ENCODE measurements at places on chromosomes 11 and 22. TPM values are rescaled to one million over a fixed set of nuclear protein-coding genes. Genes with fewer than 3 reads are reported as not detected.

The FZD4 gene
- 0.34 TPM for total RNA-seq

The MS4A15 gene
- not detected for total RNA-seq

The MCHR1 gene
- not detected for total RNA-seq

The KCNK4 gene
- total RNA-seq, result not detected

The HMOX1 gene
- 2.5 TPM for total RNA-seq

The IRAG1 gene
- total RNA-seq, result not detected

The DTX4 gene
- 4.2 TPM for total RNA-seq

The SPATA19 gene
- not detected for total RNA-seq

The RTN4R gene
- total RNA-seq, result 2.7 TPM

The SCUBE1 gene
- total RNA-seq, result not detected

The JAML gene
- total RNA-seq, result 0.10 TPM

The CARD18 gene
- not detected for total RNA-seq

The NAALADL1 gene
- total RNA-seq, result not detected

The INS gene
- not detected for total RNA-seq

The CLMP gene
- total RNA-seq, result 86.1 TPM

The RASGRP2 gene
- total RNA-seq, result not detected

The GRIK4 gene
- not detected for total RNA-seq

The MS4A6E gene
- total RNA-seq, result not detected

The OR2AT4 gene
- not detected for total RNA-seq

The HPX gene
- 0.71 TPM for total RNA-seq

The FOLR1 gene
- total RNA-seq, result not detected

The OR51B2 gene
- not detected for total RNA-seq

The ADORA2A gene
- 1.4 TPM for total RNA-seq

The LIF gene
- total RNA-seq, result 19.3 TPM

The ALX4 gene
- not detected for total RNA-seq

The BEST1 gene
- total RNA-seq, result 3.2 TPM

The SAA1 gene
- total RNA-seq, result 45.5 TPM

The VSIG2 gene
- total RNA-seq, result not detected

The NPTXR gene
- 0.93 TPM for total RNA-seq

The KRTAP5-4 gene
- total RNA-seq, result not detected

The ARHGAP8 gene
- total RNA-seq, result 10.3 TPM

The SVIP gene
- 8.6 TPM for total RNA-seq

The KDELR3 gene
- total RNA-seq, result 11.5 TPM

The FGF4 gene
- total RNA-seq, result not detected

The TRIM22 gene
- 26.0 TPM for total RNA-seq

The MFNG gene
- total RNA-seq, result 1.2 TPM

The ACR gene
- not detected for total RNA-seq

The ABTB2 gene
- 3.1 TPM for total RNA-seq

The C11orf97 gene
- not detected for total RNA-seq

The CHRNA10 gene
- total RNA-seq, result 2.5 TPM

The SAA4 gene
- not detected for total RNA-seq

The ADAMTS8 gene
- not detected for total RNA-seq

The MRGPRF gene
- not detected for total RNA-seq

The ANO1 gene
- not detected for total RNA-seq

The C1QTNF5 gene
- not detected for total RNA-seq

The MYEOV gene
- total RNA-seq, result 0.49 TPM

The FOLR2 gene
- total RNA-seq, result not detected

The IGSF9B gene
- total RNA-seq, result 13.9 TPM

The ANGPTL5 gene
- not detected for total RNA-seq

The NXPE2 gene
- total RNA-seq, result not detected

The SPTBN2 gene
- 46.9 TPM for total RNA-seq
